ENCODE measurements at places on chromosomes 6 and 20.

DNA sequence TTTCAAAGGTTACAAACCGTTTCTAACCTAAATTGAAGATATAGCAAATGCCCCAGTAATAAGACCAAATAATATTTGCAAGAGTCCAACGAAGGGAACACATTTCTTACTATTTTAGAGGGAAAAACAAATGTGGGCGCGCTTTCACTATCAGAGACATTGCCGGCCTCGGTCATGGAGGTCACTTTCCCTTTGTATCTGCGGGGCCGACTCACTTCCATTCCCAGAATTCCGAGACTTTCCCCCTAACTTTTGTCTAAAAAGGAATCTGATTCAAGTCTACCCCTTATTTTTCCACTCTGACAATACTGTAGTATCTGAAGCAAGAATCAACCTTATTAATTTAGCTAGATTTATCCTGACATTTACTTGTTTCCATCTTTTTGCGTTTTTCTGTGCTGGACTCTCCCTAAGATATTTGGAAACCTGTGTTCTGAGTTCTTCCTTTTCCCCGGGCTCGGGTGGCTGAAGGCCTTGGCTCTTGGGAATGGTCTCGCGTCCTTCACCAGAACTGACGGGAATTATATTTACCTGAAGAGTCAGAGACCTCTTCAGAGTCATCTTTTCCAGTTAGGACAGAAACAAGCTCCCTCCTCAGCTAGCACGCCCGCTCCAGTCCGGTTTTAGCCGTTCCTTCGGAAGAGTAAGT lies 71.8 kb upstream of the ZNF184 start:
- no peak for DNase-seq

- no peak for DNase-seq
Observed at GRCh38 chr20:38164069-38164468, 1.0 kb downstream of the TGM2 start.

GRCh38 chr20:9280666-9281065 lies 211.8 kb downstream of the PLCB4 start:
- DNase-seq: no peak

GRCh38 chr6:165842281-165842936 lies 179.4 kb upstream of the PDE10A start:
- no peak for DNase-seq

DNA sequence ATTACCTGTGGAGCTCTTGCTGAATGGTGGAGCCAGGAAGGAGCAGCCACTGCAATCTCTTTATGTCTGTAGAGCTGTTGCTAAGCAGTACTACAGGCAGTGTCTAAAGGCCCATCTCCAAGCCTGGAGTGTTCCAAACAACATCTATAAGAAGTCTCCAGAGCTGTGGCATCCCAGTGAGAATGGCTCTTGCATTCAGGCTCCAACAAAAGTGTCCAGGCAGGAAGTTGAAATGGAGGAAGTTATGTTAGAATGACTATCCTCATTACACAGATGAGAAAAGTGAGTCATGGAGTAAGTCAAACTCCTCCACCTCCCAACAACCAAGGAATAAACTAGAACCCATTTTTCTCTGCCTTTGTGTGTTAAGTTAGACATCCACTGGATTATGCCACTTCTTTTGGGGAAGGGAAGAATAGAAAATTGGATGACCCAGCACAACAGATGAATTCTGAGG lies 288.5 kb upstream of the STXBP5 start:
- DNase-seq: no peak

DNA sequence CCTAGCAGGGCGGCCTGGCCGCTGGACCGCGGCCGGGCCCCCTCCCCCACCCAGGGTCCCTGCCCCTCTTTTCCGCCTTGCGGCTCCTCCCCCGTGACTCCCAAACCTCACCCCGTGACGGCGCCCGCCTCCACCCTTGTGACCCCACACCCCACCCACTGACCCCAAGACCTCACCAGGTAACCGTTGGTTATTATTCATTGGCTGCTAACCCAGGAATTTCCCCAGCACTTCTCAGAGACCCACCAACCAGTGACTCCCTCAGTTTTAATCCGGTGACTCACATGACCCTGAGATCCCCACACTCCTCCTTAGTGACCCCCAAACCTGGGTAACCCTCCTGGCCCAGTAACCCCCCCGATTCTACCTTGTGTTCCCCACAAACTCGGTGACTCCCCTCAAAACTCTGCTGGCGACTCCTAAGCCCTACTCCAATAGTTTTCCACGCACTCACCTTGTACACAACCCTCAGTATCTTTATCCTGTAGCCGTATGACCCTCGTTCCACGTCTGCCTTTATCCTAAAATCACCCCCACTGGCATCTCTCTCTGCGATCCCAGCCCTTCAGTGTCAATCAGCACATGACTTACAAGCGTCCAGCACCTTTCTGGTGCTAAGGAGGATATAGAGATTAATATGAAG lies 534 bp downstream of the ZNF76 start:
- peak; percentile 60 for DNase-seq

DNA sequence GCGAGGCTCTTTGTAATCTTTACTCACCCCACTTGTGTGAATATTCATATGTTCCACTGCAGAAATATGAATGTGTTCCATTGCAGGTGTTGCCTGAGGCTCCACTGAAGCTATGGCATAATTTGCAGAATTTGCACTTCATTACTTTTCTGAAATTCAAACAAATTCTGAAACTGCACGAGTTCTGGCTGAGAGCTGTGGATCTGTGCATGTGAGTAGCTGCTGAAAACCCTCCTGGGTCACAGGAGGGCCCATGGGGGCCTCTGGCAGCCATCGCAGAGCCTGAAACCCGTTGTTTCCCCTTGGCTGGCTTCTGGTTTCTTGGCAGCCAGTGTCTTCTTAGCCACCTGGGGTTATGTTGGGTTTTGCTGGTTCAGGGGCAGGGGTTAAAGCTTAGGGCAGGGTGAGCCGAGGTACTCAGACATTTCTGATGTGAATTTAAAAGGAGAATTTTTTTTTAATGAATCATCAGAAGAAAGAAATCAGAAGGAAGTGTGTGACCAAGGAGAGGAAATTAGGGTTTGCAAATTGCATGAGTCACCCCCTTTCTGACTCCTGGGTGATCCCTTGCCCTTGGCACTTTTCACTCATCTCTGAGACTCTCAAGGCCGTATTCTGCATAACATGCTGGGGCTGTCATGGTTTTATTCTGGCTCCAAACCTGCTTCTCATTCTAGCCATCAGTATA lies 40.6 kb downstream of the TOX2 start:
- DNase-seq: peak; percentile 91

DNA sequence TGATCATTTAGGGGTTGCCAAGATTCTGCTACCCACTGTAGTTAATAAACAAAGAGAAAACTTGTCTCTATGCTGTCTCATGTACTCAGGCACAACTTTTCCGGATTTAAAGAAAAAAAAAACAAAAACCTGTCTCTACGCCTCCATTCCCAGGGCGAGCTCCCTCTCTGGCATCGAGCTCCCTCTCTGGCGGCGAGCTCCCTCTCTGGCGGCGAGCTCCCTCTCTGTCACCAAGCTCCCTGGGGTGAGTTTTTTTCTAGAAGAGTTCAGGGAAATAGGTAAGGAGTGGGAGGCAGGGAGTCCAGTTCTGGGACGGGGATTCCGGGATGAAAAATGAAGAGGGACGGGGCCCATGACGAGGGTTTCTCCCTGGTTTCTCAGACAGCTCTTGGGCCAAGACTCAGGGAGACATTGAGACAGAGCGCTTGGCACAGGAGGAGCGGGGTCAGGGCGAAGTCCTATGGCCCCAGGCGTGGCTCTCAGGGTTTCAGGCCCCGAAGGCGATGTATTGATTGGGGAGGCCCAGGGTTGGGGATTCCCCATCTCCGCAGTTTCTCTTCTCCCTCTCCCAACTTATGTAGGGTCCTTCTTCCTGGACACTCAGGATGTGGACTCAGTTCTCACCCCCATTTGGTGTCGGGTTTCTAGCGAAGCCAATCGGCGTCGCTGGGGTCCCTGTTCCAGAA lies 16.5 kb upstream of the HLA-A start:
- DNase-seq: peak; percentile 25

- no peak for DNase-seq
Observed at GRCh38 chr20:7355051-7355450, 585.2 kb downstream of the HAO1 start.

GRCh38 chr6:136539967-136540652 lies 10.1 kb downstream of the MAP7 start:
- DNase-seq: no peak

DNA sequence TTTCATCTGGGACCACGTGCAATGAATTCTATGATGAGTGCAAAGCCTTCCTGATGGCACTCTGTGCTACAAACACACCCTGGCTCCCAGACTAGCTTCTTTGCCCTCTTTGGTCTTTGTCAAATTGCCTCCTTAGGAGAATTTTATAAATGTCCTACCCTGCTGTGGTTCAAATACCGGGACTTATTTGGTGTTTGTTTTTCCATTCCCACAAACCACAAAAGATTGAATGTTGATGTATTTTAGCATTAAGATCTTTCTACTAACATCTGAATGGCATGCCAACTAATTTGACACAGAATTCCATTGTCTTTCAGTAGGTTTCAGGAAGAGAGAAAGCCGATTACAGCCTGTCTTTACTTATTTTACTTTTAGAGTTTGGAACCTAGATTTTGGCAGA lies 424.2 kb upstream of the SLC35B3 start:
- DNase-seq: no peak

DNA sequence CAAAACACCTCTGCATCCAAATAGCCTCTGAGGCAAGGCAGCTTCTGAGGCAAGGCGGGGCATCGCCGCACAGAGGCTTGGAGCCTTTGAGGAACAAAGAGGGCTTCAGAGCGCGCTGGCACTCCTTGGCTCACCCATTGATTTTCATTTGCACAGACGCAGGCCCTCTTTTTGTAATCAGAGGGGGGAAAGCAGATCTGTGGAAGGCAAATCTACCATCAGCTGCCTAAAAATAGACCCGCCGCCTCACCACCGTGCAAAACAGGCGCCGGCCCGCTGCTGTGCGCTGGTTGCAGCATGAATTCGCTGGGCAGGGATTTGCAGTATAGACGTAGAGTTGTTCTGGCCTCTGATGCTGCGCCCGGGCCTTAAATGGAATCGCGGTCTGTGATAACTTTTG lies 69.9 kb upstream of the STMND1 start:
- no peak for DNase-seq

GRCh38 chr20:37144856-37145404 lies 34.2 kb upstream of the RPN2 start:
- DNase-seq: no peak

DNA sequence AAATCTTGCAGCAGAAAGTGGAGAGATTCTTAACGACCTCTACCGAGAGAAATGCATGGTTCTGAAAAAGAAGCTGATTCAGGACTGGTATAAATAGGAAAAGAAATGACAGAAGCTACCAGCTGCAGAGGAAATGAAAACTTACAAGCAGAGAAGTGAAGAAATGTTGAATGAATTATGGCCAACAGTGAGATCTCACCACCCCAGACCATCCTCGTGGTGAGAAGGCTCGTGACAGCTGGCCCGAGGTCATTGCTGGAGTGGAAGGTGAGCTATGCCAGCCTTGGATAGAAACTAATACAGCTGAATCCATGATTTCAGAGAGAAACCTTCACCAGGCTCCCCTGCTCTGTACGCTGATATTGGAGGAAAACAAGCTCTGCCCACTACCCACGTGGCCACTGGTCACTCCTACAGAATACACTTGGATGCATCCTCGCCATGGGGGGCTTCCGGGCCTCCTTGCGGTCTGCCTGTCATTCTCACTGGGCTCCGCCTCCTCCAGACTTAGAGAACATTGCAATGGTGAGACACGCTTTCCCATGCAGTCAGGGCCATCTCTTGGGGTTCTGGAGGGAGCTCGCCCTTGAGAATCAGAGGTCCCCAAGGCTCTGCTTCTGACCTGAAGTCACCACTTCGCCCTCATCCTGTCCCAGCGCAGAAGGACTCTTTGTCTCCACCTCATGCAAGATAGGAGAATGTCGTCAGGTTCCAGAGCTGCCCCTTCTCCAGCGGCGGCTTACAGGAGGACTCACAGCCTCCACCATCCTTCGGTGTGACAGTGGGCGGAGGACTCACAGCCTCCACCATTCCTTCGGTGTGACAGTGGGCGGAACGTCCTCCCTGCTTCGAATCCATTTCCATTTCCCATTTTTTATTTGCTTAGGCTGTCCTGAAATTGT lies 10.6 kb upstream of the TUBB2B start:
- DNase-seq: no peak

GRCh38 chr20:64057628-64058498 lies 5.1 kb upstream of the TCEA2 start:
- peak; percentile 71 for DNase-seq

GRCh38 chr6:6803180-6803977 lies 214.9 kb downstream of the LY86 start:
- DNase-seq: peak; percentile 67

GRCh38 chr6:16316741-16317251 lies 78.4 kb downstream of the GMPR start:
- DNase-seq: peak; percentile 22

DNA sequence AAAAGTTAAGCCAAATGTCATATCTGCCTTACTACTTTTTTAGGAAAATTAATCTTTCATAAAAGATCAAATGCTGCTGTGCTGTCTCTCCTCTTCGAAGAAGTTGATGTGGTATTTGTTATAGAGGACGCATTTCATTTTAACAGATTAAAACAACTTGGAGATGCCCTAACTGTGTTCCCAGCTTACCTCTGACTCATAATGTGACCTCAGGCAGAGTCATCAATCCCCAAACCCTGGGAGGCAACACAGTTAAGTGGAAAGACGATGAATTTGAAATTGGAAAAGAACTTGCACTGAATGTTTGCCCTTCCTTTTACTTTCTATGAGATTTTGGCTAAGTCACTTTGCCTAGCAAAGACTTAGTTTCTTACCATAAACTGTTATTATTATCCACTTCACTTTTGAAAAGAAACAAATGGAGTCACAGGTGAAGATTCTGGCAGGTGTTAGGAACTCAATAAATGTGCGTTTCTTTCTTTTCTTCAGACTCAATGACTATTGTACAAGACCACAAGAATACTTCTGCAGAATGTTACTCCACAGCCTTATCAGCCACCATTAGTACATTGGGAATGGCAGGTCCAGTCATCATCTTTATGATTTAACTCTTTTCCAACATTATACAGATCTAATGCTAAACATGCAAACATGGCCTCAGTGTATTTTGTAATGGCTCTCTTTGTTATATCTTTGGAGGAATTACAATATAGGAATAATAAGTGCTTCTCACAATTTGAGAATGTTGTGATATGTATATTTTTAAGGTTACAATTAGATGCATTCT lies 102.6 kb downstream of the COL21A1 start:
- no peak for DNase-seq

GRCh38 chr20:19778404-19778803 lies 20.3 kb downstream of the RIN2 start:
- DNase-seq: no peak

- no peak for DNase-seq
Observed at GRCh38 chr20:57398231-57398821, 7.1 kb downstream of the RBM38 start.

GRCh38 chr6:156688620-156688971 lies 88.6 kb upstream of the ARID1B start:
- no peak for DNase-seq

GRCh38 chr6:22556266-22556665 lies 13.1 kb upstream of the HDGFL1 start:
- no peak for DNase-seq

DNA sequence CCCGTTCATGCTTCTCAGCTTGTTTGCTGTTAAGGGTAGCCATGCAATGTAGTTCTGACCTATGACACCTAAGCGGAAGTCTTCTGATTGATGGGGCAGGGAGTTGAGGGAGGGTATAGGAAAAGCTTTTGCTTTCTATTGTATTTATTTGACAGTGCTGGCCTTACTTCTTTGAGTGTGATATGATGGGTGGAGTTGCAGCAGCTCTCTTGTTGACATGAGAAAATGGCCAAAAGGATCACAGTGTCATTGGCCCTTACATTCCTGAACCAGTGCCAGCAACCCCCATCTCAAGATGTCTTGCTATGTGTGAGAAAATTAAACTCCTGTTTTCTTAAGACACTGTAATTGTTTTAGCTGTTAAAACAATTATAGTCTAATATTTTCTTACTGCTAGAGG lies 117.5 kb downstream of the SAMD5 start:
- DNase-seq: no peak
